ENCODE measurements at places on chromosomes 7 and 10.

DNA sequence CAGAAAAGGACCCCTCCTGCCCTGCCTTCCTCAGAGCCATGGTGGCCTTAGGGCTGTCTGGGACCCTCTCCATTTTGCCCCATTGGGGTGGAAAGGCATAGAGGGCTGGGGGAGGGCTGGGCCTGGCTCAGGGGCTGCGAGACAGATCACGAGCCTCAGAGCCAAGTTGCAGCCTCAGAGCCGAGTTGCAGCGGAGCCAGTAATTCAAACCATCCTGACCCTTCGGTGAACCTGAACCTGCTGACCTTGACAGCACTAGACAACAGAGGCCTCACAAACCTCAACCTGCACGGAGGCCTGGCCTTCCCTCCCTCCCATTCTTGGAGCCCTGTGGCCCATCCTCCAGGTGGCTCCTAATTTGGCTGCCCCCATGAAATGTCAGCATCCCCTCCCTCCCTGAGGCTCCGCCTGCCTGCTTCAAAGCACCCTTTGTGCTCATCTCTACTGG is 45.4 kb downstream of the PAX2 start:
- DNase-seq = no peak

DNA sequence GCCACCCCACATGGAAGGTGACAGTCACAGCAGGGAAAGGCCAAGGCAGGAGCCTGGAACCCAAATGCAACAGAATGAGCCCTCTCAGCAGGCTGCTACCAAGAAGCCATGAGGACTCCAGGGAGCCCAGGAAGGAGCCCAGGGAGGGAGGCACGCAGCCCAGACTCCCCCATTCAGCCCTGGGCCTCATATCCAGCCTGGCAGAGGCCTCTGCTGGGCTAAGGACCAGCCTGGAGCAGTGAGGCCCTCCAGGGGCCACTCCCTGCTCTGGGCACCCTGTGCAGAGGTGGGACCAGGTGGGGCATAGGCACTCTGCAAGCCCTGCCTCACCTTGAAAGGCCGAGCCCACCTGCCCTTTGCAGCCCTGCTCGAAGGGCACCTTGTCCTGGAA is 25.8 kb upstream of the ZNF488 start:
- no peak for DNase-seq

DNA sequence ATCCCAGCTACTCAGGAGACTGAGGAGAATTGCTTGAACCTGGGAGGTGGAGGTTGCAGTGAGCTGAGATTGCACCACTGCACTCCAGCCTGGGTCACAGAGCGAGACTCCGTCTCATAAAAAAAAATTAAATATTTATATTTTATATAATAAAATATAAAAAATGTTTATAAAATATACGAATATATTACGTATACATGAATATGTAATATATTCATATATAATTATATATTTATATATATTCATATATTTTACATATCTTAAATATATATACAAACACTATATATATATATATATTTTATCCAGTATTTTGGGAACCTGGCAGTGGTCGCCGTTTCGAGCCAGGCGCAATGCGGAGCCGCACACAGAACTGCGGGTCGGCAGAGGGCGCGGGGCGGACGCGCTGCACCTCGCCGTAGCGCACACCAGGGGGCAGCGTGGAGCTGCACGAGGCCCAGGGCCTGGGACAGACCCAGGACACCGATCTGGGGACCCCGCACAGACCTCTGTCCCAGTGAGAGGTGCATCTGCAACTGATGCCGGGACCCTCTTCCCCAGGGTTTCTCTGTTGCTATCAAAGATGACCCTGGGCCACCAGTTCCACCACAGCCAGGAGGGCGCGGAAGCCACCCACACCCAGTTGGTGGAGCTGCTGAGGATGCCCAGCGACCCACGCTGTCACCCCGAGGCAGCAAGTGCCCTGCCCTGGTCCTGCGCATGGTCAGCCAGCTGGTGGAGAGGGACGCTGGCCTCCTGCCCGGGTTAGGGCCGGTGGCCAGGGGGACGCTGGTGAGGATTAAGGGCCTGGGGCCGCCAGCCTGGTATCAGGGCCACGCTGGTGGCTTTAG is 22.7 kb downstream of the AP5Z1 start:
- no peak for DNase-seq

DNA sequence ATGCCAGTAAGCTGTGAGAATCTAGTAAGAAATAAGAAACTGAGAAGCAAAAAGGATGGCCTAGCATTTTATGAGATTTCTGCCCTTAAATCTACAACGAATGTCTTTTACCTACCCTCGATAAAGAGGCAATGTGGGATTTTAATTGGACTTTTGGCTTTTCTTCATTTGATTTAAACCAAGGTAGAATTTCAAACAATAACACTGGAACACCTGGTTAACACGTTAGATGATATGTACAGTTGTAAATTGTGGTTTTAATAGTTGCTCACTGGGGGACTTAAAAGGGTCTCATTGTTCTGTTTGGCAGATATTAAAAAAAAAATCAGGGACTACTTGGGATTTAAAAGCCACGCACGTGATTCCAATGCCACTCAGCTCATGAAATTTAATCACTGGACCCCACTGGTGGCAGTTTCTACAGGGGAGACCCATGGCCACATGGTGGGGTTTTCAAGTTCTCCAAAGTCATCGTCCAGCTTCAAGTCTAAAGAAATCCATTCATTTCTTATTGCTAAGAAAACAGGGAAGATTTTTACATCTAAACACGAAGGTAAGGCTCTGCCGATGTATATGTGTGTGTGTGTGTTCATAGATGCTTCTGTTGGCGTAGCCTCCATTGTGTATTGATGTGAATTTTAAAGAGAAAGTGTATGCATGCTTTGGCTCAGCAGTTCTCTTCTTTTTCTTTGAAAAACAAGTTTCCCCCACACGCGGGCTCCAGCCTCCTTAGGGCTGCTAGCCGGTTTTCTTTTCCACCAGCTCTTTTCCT is 588.6 kb upstream of the MKI67 start:
- DNase-seq = no peak

GRCh38 chr7:83148776-83149175 is 13.9 kb downstream of the PCLO start:
- no peak for DNase-seq

- DNase-seq = no peak
These were observed 47.7 kb downstream of the SHOC2 start for GRCh38 chr10:110967009-110967630.

DNA sequence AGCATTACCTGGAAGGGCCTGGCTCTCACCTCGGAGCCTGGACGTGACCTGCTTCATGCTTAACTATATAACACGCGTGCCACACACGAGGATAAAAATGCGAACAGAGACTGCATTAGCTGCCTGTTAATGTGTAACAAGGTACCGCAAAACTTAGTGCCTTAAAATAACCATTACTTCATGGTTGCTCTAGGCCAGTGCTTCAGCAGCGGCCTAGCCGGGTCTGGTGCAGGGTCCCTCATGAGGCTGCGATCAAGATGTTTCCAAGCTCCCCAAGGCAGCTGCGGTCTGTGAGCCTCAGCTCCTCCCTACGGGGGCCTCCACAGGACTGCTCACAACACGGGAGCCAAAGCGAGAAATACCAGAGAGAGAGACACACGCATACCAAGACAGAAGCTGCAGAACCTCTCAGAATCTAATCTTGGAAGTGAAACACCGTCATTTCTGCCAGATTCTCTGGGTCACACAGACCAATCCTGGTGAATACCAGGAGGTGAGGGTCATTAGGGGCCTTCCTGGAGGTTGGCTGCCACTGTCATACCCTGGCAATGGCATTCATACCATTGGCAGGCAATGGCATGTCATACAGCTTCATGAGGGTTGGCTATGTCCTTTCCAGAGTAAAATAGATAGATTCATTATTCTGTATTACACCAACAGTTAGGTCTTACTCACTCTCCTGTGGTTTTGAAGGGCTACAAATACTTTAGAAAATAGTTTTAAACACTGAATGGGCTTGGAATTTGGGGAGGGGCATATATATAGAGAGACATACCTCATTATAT is 94.5 kb downstream of the HIPK2 start:
- no peak for DNase-seq

GRCh38 chr10:44389556-44389955 is 4.7 kb upstream of the CXCL12 start:
- no peak for DNase-seq

- DNase-seq = no peak
These were observed 52.5 kb upstream of the USP6NL start for GRCh38 chr10:11663763-11664555.

DNA sequence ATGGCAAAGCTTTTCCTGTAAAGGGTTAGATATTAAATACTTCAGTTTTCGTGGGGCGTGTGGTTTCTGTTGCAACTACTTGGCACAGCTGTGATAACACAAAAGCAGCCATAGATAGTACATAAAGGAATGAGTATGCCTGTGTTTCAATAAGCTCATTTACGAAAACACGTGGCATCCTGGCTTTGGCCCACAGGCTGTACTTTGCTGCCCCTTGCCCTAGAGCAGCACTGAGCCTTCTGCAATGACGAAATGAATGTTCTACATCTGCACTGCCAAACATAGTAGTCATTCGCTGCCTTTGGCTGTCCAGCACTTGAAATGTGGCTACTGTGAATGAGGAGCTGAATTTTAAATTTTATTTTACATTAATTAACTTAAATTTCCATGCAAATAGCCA is 376.2 kb upstream of the TPK1 start:
- no peak for DNase-seq

DNA sequence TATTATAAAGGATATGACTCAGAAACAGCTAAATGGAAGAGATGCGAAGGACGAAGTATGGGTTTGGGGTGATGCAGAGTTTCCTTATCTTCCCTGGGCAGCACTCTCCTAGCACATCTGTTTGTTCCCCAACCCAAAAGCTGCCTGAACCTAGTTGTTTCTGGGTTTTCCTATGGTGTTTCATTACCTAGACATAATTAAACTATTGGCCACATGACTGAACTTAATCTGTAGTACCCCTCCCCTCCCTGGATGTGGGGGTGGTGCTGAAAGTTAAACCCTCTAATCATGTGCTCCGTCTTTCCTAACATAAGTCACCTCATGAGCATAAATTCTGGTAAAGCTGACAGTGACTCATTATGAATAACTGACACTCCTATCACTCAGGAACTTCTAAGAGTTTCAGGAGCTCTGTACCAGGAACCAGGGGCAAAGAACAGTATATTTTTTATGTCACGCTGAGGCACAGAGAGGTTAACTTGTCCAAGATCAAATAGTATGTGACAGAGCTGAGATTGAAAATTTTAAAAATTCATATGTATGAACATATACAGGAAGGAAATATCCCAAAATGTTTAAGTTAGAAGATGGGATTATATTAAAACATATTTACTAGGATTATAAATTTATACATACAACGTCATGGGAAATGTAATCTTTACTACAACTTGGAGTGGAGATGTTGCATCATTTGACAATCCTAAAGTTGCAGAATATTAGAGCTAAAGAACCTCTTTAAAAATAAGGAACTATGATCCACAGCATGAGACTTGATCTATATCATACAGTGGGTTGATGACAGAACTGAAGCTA is 4.8 kb downstream of the STRIP2 start:
- no peak for DNase-seq

DNA sequence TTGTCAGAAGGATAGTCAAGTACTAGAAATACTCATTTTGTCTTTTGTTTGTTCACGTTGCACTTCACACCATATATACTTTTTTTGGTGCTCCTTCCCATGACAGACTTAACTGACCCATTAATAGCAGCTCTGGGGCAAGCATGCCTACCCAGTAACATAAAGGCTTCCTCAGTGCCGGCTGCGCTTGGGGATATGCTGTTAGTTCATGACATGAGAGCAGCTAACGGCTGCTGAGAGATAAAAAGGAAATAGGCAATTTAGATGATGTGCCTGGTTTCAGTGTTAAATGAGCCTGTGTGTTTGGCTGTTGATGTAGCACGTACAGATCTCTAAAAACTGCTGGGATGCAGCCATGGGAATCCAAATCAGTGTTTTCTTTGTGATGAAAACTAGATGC is 86.4 kb downstream of the TAX1BP1 start:
- DNase-seq = no peak

- no peak for DNase-seq
These were observed 43.4 kb downstream of the FOXL3 start for GRCh38 chr7:333393-333764.
